ENCODE measurements at places on chromosomes 7 and 10.

GRCh38 chr7:73983437-73984164 is 44.4 kb upstream of the ELN start:
- no peak for DNase-seq

GRCh38 chr7:127578711-127579275 is 6.6 kb downstream of the GCC1 start:
- no peak for DNase-seq

- no peak for DNase-seq
Measured at GRCh38 chr10:1134156-1134555, 78.0 kb downstream of the WDR37 start.

DNA sequence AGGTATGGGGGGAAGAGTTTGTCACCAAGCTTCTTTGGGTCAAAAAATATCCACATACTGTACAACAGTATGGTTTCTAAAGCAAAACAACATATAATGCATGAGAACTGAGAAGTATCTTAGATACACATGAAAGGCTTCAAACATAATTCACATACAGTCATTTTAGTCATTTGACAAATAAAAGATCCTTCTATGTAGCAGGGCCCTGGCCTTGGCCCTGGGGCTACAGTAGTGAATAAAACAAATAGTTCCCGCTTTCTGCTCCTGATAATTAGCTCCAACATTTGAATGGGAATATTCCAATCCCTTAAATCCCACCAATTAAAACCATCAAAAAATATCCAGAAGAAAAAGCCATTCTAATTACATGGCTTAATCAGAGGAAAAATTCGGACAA is 51.3 kb downstream of the MALSU1 start:
- DNase-seq = no peak

DNA sequence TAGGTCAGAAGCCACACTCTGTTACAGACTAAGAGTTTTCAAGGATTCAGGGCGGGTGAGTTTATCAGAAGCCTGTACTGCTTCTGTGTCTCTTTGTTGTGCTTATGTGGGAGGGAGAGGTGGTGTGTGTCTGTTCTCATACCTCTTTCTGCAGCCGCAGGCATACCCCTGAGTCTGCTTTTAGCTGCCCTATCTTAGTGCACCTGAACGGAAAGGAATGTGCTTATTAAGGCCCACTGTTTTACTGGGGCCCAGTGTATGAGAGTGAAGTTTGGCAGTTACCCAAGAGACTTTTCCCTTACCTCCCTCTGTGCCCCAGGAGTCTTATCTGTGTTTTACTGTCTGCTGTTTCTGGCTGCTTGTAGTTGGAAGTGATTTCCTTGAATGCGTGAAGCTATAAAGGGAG is 104.3 kb downstream of the TYW1 start:
- no peak for DNase-seq

- DNase-seq = peak; percentile 15
Measured at GRCh38 chr10:67666416-67667034, 29.5 kb downstream of the CTNNA3 start.

GRCh38 chr7:6246251-6246917 is 26.0 kb downstream of the CYTH3 start:
- no peak for DNase-seq

DNA sequence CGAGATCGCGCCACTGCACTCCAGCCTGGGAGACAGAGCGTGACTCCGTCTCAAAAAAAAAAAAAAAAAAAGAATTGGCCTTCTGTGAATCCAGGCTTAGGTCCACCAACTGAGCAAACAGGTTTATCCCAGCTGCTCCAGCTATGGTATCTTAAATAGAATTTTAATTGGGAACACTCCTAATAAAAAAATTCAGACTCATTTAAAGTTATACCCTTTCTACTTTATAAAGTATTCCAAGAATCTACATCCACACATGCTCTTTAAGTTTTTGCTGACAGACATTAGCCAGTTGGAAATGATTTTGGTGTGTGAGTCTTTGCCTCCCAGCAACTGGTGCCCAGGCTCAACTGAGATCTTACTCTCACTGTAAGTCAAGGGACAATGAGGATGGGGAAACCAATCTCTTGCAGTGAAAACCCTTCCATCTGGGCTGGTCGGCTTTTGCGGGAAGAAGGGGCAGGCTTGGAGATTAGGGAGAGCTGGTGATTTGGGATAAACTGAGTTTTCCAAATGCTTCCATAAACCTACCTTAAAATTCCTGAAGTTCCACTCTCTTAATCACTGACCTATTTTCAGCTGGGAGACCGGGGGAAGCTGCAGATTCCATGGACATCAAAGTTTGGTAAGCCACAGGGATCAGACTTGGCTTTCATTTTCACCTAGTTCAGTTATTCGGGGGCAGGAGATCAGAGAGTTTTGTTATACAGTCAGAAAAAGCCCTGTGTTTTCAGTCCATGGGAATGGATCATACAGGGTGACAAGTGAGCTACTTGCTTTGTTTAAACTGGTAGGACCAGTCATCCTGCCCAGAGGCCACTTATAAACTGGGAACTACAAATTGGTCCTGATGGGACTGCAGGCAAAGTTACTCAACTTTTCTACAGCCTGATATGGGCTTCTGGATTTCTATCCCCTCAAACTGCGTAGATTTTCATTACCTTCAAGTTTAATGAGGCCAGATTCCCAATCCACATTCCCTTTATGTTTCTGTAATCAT is 89.3 kb upstream of the ZNF746 start:
- DNase-seq = no peak

- no peak for DNase-seq
Measured at GRCh38 chr10:4136121-4136520, 351.1 kb upstream of the KLF6 start.

- DNase-seq = no peak
Measured at GRCh38 chr10:126690534-126690933, 20.0 kb upstream of the C10orf90 start.

DNA sequence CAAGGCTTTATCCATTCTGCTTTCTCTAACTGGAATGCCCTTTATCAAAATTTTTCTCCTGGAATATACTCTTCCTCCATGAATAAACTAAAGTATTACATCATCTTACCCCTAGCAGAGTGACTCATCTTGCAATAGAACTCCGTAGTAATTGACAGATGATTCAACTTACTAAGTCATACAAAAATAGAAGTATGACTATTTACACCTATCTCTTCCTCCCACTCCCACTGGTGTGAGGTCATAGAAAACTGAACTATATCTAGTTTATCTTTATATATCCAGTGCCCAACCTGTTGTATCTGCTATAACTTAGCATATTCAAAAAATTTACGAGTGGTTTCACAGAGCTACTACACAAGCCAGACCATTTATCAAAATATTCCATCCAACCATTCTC is 26.1 kb downstream of the ABCB1 start:
- DNase-seq = no peak

GRCh38 chr7:90755041-90755440 is 158.9 kb downstream of the CDK14 start:
- no peak for DNase-seq

DNA sequence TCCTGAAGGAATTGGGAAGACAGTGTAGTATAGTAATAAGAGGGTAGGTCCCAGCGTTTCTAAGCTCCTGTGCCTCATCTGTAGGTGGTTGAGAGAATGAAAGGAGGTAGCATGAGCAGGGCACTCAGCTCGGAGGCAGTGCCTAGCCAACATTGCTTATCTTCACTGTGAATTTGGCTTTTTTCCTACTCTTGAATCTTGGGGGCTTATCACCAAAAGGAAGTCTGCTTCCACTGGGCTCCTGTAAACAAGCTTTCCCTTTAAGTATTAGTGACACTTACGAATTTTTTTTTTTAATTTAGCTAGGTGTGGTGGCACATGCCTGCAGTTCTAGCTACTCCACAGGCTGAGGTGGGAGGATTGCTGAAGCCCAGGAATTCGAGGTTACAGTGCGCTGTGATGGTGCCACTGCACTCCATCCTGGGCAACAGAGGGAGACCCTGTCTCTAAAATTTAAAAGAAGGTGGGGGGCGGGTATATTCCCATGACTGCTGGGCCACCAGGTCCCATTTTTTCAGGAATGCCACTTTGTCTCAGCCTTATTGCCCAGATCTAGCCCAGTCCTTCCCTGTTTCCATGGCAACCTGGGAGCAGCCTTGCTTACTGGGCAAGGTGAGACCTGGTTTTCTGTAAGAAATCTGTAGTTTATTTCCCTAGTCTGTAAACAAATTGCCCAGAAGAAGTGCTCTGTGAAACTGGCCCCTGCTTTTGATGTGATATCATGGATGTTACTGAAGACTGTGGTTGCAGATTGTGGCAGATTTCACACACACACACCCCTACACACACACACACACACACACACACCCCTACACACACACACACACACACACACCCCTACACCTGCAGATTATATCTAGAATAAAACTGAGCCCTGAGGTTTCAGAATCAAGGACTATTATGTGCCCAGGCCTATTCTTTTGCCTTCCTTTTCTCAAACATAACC is 19.4 kb downstream of the OGDH start:
- DNase-seq = no peak

GRCh38 chr10:46096446-46096845 is 50.4 kb upstream of the MSMB start:
- DNase-seq = no peak

DNA sequence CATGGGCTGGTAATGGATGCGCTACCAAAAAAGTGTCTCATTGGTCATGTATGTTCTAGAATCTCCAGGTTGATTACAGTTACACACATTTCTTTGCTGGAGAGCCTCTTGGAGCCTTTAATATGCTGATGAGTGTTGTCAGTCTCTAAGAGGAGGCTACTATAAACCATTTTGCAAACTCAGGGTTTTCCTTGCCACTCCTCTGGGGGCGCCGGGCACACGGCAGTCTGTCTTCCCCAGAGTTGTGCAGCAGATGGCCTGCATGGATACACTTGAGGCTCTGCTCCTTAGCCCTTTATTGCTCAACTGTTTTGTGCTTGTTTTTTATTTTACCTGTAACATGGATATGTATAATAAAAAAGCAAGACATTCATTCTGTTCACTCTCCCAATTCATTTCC is 196.5 kb downstream of the ACTR3B start:
- DNase-seq = no peak

DNA sequence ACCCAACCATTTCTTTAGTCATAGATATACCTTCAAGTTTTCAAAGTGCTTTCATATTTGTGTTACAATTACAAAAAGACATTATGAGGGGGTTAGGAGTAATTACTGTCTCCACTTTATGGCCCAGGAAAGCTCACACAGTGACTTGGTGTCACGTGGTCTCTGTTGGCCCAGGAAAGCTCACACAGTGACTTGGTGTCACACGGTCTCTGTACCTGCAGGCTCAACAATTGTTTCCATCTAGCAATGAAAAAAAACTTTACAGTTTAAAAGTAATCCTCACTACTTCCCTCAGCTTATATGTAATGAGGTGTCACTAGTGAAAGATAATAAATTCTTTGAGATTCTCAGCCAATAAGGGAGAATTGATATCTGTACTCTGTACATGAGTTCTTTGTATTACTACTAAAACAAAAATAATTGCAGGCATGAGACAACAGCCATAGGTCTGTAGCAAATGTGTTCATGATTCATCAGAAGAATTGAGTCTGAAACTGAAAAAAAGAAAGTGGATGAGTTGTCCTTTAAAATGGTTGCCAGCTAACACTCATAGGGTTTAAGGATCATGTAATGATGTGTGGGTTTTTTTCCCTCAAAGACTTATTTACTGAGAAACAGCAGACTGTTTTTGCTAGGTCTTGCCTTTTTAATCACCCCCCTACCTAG is 10.9 kb downstream of the OGDH start:
- DNase-seq = no peak

- no peak for DNase-seq
Measured at GRCh38 chr7:47370461-47371042, 211.4 kb downstream of the TNS3 start.

GRCh38 chr7:1542329-1542728 is 11.8 kb downstream of the MAFK start:
- no peak for DNase-seq

GRCh38 chr7:137801003-137801402 is 45.8 kb downstream of the DGKI start:
- no peak for DNase-seq

GRCh38 chr7:104852386-104852785 is 161.6 kb upstream of the KMT2E start:
- no peak for DNase-seq

GRCh38 chr10:24385776-24386175 is 176.8 kb downstream of the KIAA1217 start:
- no peak for DNase-seq

DNA sequence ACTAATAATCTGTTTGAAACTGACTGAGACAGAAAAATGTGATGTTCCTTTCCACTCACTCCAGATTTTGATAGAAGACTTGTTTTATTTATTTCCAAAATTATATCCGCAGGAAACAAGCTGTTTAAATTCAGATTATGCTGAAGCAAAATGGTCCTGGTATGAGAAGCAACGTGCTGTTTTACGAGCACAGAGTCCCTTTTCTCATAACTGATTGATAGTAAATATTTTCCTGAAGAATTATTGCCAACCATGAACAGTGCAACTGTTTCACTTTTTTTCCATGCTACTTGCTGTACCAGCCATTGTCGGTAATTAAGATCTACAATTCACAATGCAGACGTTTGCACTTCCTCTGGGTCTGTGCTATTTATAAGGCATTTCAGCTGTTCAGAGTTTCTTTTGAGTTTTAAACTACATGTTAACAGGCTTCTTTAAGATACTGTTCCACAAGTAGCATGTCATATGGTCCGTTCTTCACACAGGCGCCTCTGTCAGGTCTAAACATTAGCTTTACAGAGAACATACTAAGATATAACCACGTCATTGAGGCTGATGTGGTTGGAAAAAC is 103.8 kb downstream of the POLL start:
- no peak for DNase-seq

DNA sequence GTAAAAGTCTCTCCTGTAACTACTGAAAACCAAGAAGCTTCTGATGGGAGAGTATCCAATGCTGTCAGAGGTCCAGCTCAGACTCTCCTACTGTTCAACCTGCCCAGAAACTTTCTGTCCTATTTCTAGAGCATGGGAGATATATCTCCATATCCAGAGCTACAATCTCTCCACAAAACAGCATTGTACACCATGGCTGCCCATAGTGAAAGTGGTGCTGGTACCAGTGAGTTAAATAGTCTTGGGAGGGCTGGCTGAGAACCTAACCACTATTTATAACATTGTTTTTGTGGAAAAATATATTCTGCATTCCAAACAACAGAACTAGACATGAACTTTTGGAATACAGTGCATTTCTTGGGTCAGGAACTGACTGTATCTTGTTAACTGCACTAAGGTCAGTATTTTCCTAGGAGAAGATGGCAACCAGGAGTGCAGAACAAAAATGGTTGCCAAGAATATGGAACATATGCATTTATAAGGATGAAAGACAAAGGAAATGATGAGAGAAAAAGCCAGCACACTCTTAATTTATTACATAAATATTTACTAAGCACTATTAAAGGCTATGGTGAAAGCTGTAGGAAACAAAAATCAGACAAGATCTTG is 91.9 kb downstream of the ZNF438 start:
- no peak for DNase-seq

DNA sequence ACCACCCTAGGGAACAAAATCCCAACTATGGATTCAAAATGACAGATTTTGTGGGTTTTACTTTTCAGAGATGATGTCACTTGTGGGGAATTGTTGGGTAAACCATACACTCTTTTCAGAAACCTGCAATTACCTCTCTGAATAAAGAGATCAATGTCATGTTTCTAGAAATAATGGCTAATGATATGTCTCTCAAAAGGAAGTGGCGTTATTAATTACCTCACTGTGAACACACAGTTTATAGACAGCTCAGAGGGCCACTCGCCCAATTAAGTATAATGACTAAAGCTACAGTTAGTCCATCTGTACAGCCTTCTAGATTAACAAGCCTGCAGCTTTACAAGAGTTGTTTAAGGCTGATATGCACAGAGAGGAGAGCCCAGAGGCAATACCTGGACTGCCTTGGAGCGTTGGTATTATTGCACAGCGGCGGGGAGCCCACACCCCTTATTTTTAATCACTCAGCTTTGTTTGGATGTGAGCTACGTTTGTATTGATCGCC is 79.5 kb downstream of the RAB11FIP2 start:
- no peak for DNase-seq

GRCh38 chr7:153324094-153324493 is 564.5 kb downstream of the ACTR3B start:
- DNase-seq = no peak

Data from bone marrow (tissue), 2 donors.